Inflammatory macrophage treated with lipopolysaccharide for 4 hours (primary cell): ENCODE measurements at places on chromosomes 3 and 15.

DNA sequence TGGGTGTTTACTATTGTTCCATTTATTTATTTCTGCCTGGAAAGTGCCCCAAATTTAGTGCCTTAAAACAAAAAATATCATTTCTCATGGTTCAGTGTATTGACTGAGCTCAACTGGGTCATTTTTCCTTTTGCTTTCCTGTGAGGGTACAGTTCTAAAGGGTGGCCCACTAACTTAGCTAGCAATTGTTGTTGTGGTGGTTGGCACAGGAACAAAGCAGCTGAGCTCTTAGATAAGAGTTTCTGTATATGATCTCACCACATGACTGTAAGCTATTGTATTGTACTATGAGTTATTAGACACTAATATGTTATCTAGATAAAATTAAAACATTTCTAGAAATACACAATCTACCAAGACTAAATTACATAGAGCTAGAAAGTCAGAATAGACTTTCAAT lies 1283.7 kb downstream of the OTOL1 start:
- no peak for DNase-seq

DNA sequence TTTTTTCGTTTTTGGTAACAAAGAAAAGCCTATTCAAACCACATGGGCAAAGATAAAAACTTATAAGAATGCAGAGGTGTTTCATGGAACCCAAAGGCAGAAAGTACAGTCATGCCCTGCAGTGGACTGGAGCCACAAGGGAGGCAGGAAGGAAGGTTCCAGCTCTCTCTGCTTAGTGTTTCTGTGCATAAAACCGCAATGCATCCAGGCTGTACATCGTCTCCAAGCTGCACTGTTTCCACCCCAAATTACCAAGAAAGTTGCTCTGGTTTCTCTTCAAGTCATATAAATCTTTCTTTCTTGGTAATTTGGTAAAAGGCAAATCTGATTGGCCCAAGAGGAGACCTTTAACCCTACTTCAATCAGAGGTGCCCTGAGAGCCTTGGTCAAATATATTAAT lies 15.8 kb downstream of the TRAT1 start:
- DNase-seq = no peak

DNA sequence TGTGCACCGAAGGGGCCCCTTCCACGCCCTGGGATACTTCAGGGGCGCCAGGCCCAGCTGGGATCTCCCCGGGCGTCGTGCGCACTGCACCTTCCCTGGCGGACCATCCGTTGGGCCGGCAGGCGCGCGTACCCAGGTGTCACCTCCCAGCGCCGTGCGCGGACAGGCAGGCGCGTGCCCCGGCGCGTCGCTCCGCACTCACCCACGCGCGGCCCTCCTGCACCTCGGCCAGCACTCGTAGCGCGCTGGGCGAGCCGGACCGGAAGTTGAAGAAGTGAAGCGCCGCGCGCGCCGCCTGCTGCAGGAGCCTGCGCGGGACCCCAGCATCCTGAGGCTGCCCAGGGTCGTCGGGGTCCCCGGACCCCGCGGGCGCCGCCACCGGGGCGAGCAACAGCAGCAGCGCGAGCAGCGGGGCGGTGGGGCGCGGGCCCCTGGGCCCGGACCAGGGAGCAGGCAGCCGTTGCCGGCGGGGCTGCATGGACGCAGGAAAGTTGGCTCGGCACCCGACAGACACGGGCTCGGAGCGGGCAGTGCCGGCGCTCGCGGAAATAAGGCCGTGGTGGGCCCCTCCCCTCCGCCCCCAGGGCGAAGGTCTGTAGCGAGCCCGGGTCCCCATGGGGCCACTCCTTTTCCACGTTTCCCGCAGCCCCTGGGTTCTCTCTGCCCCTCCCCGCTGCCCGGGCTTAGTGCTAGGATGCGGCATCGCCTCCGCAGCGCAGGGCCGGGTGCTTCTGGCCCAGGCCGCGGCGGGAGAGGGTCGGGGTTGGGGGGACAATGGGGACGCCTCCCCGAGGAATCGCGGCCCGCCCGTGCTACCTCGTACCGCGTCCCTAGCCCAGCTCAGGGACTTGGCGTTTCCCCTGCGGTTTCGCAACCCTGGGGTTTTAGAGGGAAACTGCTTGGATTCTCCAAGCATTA lies at the start of gene RARRES1:
Gene RARRES1, minus strand, starts transcription at position 520 of the 918 bp plus-strand sequence. Its CDS starts 42 bp downstream, at position 478.
- peak; percentile 61 for DNase-seq

DNA sequence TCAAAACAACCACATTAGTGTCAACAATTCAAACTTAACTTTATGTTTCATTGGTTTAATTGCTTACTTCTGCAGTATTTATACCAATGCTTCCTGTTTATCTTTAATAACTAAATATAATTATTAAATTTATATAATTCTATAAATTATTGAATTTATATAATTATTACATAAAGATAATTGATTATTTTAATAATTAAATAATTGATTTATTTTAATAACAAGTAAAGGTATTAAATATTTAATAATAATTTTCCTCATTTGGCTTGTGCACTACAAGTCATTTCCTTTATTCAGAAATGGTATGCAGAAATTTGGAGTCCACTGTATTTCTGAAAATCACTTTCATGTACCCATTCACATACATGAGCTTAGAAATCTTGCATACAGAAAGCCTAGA lies 156.2 kb upstream of the NSMCE3 start:
- DNase-seq = no peak

GRCh38 chr15:70133296-70133695 lies 35.6 kb upstream of the TLE3 start:
- no peak for DNase-seq

DNA sequence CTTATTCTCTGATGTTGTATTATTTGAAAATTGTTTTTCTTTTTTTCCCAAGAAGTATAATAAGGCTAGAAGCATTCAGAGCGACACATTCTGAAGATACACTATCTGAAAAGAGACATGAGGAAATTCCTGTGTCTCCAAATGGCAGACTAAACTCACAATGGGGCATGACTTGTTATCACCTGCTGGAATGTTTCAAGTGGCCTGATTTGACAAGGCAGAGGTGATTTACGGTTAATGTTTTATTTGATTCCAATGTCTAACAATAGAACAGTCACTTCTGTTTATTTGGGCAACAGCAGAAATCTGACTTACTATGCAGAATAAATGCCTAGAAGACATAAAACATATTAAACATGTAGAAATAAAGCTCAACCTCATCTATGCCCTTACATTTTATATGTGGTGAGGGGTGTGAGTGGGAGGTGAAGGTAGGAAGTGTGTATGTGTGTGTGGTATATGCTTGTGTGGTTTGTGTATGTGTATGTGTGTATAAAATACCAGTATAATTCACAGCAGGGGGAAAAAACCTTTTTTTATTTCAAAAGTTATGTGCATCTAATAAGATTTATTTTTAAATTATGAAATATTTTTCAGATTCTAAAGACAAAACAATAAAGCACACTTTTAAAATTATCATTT lies 1051.7 kb downstream of the ROBO2 start:
- no peak for DNase-seq

- no peak for DNase-seq
Observed at GRCh38 chr15:89504166-89504565, 7.8 kb upstream of the RHCG start.

DNA sequence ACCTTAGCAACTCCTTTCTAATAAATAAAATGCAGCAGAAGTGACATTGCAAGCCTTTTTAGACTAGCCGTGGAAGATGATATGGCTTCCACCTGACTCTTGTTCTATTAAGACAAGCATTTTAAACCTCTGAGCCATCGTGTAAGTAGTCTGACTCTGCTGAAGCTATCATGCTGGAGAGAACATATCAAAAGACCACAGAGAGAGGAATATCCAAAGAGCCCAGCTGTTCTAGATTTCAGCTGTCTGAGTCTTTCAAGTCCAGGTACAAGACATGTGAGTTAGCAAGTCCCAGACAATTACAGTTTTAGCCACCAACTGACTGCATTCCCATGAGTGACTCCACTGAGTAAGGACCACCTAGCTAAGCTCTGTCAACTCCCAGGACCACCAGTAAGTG lies 517.0 kb upstream of the NAALADL2 start:
- DNase-seq = no peak

- no peak for DNase-seq
Observed at GRCh38 chr3:135136361-135137100, 341.5 kb downstream of the EPHB1 start.

DNA sequence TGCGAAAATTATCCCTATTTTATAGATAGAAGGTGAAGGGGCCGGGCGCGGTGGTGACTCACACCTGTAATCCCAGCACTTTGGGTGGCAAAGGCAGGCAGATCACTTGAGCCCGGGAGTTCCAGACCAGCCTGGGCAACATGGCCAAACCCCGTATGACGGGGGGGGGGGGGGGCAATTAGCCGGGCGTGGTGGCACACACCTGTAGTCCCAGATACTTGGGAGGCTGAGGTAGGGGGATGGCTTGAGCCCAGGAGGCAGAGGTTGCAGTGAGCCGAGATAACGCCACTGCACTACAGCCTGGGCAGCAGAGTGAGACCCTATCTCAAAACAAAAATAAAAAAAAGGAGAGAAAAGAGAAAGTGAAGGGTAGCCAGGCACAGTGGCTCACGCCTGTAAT lies 1.4 kb downstream of the AAGAB start:
- no peak for DNase-seq

- no peak for DNase-seq
Observed at GRCh38 chr15:29095746-29096145, 173.9 kb downstream of the NSMCE3 start.

DNA sequence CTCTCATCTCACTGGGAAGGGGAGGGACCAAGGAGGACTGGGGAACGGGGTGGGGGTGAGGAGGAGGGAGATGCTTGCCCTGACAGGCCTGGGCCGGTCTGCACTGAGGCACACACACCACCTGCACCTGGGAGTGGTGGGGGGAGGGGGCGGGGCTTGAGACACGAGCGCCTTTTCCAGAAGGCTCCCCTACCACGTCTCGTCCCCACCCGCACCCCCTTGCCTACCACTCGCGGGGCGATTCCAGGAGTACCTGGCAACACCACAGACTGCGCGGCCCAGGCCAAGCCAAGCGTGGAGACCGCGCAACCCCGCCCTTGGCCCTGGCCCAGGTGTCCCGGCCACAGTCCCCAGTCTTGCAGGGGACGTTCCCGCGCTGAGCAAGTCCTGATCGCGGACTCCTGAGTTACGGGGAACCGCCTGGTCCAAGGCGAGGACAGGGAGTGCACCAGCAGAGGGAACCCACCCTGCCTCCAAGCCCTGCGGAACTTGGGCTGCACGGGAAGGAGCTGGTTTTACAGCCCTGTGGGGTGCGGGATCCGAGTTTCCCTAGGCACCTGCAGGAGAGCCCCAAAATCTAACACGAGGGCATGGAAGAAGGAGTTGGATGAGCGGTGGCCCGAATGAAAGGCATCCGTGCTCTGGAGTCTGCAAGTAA lies 68.1 kb upstream of the SH3GL3 start:
- no peak for DNase-seq

GRCh38 chr15:96460106-96460505 lies 129.6 kb downstream of the NR2F2 start:
- DNase-seq = no peak

DNA sequence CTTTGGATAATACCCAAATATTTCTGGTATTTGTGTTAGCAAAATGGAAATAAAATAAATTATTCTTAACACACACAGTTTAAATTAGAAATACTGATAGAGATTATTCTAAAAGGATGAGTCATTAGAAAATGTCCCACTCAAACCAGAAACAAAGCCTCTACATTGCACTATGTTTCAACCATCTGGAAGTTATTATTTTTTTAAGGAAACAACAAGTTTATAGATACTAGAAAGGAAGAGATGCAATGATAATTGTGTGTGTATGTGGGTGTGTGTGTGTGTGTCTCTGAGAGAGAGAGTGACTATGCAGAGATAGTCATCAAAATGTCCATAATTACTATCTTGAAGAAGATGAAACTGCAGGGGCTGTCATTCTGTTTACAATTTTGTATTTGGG lies 1340.5 kb downstream of the ROBO1 start:
- DNase-seq = no peak

GRCh38 chr3:140470962-140471361 lies 206.9 kb upstream of the TRIM42 start:
- no peak for DNase-seq

DNA sequence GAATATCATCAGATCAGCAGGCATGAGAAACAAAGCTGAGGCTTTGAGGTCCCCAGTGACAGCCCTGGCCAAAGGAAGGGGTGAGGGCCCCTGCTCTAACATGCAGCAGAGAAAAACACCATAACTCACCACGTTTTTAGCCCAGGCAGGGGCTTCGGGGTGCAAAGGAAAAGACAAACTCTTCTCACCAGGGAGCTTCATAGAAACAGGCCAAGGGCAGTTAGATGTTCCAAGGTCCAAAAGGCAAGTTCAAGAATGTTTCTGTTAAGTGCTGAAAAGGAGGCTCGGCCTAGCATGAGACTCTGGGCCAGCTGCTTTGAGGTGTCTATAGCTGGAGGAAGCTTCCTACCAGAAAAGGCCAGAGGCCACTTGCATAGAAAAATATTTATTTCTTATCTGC lies 608.4 kb upstream of the CFAP20DC start:
- no peak for DNase-seq

DNA sequence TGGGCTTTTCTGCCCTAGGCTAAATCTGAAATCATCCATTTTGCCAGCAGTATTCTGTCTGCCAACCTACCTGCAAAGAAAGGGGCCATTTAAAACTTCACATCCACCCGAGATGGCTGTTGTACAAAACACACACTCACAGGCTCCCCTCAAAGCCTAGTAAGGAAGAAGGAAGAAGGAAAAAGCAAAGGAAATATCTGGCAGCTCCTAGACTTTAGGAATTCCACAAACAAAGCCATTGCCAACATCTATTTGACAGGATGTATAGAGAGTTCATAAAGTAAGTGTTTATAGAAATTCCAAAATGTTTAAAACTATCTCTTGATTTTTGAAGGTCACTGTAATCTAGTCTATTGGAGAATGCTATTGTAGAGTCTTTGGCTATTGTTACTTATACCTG lies 91.9 kb upstream of the THBS1 start:
- no peak for DNase-seq

GRCh38 chr3:158451405-158452055 lies 119.5 kb upstream of the MLF1 start:
- no peak for DNase-seq

- DNase-seq = peak; percentile 90
Observed at GRCh38 chr3:38348903-38349302, 2.3 kb downstream of the XYLB start.

DNA sequence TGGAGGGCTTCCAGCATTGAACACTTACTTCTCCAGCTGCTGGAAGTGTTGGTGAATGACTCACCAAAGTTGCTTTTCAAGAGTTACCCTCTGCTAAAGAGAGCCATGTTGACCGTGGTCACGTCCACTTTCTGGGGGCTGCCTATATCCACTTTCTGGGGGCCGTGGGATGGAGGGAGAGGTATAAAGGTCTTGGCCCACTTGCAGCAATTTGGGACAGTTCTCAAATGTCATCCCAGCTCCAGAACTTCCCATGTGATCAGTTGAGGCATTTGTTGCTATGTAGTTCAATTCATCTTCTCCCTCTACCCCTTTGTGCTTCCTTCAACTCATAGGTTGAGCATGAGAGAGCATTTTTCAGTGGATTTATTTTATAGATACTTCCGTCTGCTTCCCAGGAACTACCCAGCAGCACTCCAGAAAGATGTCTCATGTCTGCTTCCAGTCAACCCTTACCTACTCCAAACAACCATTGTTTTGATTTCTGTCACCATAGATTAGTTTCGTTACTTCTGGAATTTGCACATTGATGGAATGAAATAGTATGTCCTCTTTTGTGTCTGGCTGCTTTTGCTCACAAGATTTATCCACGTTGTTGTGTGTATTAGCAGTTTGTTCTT lies 130.6 kb downstream of the TCF12 start:
- no peak for DNase-seq

GRCh38 chr15:85615930-85616329 lies 178.8 kb downstream of the KLHL25 start:
- DNase-seq = peak; percentile 61
